ENCODE measurements at places on chromosomes 7 and 10. TPM values are rescaled to one million over a fixed set of nuclear protein-coding genes. Genes with fewer than 3 reads are reported as not detected.

DNA sequence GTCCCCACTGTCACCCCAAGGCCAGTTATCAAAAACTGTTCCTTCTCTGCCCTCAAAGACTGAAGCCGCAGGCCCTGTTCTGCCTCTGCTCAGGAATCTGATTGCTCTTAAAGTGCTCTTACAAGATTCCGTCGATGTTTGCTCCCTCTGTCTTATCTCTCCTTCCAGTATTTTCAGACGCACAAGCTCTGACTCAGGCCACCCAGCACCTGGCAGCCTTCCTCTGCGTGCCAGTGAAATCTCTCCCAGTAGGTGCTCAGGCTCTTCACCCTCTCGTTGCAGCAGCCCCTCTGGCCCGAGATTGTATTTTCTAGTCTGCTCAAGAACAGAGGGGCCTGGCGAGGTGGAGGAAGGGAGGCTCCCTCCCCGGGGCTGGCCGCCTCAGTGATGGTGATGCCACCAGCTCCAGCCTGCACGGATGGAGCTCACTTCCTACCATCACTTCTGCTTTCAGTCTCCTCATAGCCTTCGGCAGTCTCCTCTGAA, 276.2 kb downstream of the USP6NL start:
- no peaks in the 10 kb centered on the region for H3K27me3 ChIP-seq
- no peak overlapping the region for H3K4me3 ChIP-seq
- no peaks in the 10 kb centered on the region for H3K4me1 ChIP-seq
- DNase-seq, result no peak

DNA sequence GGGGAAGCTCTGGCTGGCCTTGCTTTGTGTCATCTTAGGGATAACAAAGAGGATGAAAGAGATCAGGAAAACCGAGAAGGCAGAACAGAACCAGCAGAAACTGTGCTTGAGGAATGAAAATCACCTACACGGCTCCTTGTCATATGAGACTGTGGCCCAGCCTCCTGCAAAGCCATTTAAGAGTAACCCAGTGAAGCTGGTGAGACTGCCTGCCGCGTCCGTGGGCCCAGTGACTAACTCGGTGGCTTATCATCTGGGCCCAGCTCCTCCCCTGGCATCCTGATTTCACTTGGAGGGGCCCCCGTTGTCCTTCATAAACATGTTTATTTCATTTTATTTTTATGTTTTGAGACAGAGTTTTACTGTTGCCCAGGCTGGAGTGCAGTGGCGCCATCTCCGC, 30.7 kb downstream of the HTRA1 start:
- no peak overlapping the region for H3K4me3 ChIP-seq
- no peak for DNase-seq
- H3K36me3 ChIP-seq, result no peaks in the 10 kb centered on the region
- H3K27ac ChIP-seq, result no peak overlapping the region

GRCh38 chr10:126337251-126337810, 50.9 kb downstream of the ADAM12 start:
- no peaks in the 10 kb centered on the region for H3K36me3 ChIP-seq
- no peak for DNase-seq
- no peaks in the 10 kb centered on the region for H3K27me3 ChIP-seq

- H3K36me3 ChIP-seq, result no peaks in the 10 kb centered on the region
- H3K4me1 ChIP-seq, result no peaks in the 10 kb centered on the region
- H3K27me3 ChIP-seq, result peaks cover 53% of the 10 kb centered on the region
- no peak overlapping the region for H3K4me3 ChIP-seq
Observed at GRCh38 chr7:25863005-25863728, 288.8 kb upstream of the NFE2L3 start.

DNA sequence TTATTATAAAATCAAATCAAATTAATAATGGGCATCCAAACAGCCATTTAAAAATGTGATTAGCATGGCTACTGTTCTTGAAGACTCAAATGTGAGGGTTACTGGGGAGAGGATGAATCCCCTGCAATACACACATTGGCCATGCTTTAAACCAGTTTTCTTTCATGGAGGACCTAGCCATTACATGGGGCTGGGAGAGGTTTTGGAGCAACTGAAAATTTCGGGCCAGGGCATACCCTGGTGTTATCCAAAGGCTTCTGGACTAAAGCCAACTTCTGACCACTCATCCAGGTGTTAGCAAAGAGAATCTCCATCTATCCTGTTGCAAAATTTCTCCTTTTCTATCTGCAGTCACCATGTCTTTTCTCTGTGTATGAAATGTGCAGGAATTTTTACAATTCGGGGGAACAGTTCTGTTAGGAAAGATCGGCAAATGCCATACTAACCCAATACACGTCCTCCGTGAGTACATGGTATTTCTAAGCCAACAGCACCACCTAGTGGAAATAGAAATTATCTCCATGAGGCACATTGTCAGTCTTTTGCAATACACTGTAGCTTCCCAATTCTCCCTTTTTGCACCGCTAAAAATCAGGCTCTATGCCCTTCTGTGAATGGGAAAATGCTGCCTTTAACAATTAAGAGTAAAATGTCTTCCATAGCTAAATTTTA, 47.0 kb upstream of the ZNF107 start:
- H3K36me3 ChIP-seq, result no peaks in the 10 kb centered on the region
- H3K27ac ChIP-seq, result no peak overlapping the region
- no peak overlapping the region for H3K4me3 ChIP-seq

DNA sequence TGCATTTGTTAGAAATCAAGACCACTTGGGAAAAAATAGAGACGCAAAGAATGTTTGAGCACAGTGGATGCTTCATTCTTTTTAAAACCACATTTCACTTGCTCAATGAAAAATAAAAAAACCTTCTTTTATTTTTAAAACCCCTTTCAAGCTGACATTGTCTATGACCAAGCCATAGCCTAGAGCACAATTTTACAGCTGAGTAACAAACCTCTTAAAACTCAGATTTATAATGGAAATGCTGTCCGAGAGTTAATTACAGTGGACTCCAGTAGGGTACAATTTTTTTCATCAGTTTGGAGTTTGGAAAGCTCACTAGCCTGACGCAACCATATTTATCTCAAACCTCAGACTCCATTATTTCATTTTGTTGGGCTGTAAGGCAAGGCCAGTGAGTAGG, 116.3 kb downstream of the RNLS start:
- peaks cover 8% of the 10 kb centered on the region for H3K4me1 ChIP-seq
- no peak overlapping the region for H3K4me3 ChIP-seq
- no peak overlapping the region for H3K27ac ChIP-seq
- H3K27me3 ChIP-seq, result no peaks in the 10 kb centered on the region
- no peaks in the 10 kb centered on the region for H3K36me3 ChIP-seq

The POLR2J2 gene
- total RNA-seq, result 12.5 TPM

The TRPV5 gene
- total RNA-seq, result not detected

The HOXA7 gene
- 0.26 TPM for total RNA-seq

The PGAM1 gene
- 52.7 TPM for total RNA-seq

The RRP12 gene
- total RNA-seq, result 22.1 TPM

The RTKN2 gene
- total RNA-seq, result 0.33 TPM
